ENCODE measurements at places on chromosomes 11 and 22. TPM values are rescaled to one million over a fixed set of nuclear protein-coding genes. Genes with fewer than 3 reads are reported as not detected.

- DNase-seq, result peak; percentile 71
Observed at GRCh38 chr11:102177974-102178631, 67.9 kb downstream of the YAP1 start.

GRCh38 chr11:48880021-48880441 is 103.7 kb downstream of the TRIM51G start:
- no peak for DNase-seq

The MUC6 gene
- total RNA-seq, result not detected

The GPHA2 gene
- total RNA-seq, result not detected

GRCh38 chr11:68213135-68213515 is at the start of gene KMT5B:
KMT5B (minus strand) TSS chr11:68213296; CDS start chr11:68190076, 23,220 bp downstream.
- DNase-seq, result peak; percentile 81
